Activated CD4-positive, alpha-beta T cell treated with anti-CD3 and anti-CD28 coated beads, Interleukin-2, Interleukin-6, amounts not matched to agents 100 ng/mL and 50 ng/mL, durations not matched to agents 16 hours and 8 hours (primary cell): ENCODE measurements at places on chromosomes 3 and 15.

- DNase-seq: no peak
These were observed 333.8 kb upstream of the RBMS3 start for GRCh38 chr3:28947061-28947460.

DNA sequence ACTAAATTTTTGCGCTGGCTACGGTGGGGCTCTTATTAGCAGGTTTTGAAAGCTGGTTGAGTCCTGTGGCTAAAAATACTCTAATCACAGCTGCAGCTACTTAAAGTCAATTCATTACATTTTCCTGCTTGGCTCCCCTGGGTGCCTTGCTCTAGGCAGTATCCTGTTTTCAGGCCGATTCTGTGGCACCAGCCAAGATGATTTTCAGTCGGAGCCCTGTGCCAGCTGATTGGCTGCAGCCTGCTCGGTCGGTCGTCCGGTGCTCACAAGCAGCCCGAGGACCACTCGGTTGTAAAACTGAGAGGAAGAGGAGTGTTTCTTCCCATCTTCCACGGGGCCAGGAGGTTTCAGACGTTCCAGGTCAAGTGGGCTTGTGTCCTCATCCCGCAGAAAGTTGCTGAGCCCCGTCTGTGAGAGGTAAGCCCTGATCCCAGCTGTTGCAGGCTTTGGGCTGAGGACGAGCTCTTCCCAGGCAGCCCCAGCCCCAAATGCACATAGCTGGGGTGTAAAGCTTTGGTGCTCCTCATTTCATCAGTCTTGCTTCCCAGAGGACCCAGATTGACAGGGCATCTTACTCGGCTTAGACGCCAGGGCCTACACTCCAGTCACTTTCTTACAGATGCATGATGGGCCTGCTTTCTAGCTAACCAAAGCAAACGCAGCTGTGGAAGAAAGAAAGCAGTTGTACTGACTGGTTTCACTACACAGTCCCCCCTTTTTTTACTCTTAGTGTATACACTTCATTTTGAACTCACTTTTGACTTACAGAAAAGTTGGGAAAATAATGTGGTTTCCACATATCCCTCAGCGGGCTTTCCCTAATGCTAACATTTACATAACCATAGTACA is 15.9 kb downstream of the LYSMD4 start:
- peak; percentile 16 for DNase-seq

GRCh38 chr3:185656321-185656840 is 70.3 kb downstream of the SENP2 start:
- no peak for DNase-seq

DNA sequence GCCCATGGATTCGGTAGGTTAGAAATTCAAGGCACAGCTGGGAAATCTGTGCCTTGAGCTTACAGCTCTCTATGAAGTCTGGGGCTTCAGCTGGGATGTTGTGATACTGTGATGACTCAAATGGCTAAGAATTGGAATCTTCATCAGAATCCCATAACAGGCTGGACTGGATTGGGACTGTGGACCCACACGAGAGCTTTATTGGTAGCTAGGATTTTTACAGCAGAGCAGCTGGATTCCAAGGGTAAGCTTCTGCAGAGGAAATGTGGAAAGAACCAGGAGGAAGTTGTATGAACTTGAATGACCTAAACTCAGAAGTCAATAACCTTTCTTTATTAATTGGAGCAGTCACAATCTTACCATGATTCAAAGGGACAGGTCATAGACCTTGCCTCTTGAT is 1187.1 kb downstream of the ROBO1 start:
- no peak for DNase-seq
